NCI-H2029 (cell line): ENCODE measurements at places on chromosomes 5 and 9.

- DNase-seq, result no peak
Measured at GRCh38 chr5:151034422-151035379, 14.3 kb downstream of the GPX3 start.

DNA sequence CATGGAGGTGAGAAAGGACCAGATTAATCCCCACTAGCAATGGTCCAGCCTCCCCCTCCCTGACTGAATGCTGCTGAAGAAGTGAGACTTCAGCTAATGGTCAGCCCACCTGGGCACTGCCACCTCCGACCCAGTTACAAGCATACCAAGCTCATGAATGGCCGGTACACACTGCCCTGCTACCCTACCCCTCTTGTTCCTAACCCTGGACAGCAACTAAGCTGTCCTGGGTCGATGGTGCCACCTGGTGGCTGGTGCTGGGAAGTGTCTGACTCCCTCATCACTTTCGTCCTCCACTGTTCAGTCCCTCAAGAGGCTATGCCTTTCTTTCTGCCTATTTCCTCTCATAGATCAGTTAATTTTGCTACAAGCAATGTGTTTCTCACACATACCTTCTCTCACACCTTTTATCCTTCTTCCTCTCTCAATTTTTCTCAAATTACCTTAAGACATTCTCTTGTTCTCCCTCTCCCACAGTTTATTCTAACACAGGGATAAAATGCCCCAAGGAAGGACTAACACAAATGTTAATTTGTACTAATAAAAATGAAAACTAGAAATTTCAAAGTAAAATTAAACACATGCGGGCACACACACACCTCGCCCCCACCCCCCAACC, 42.4 kb downstream of the PAX5 start:
- peak; percentile 30 for DNase-seq

DNA sequence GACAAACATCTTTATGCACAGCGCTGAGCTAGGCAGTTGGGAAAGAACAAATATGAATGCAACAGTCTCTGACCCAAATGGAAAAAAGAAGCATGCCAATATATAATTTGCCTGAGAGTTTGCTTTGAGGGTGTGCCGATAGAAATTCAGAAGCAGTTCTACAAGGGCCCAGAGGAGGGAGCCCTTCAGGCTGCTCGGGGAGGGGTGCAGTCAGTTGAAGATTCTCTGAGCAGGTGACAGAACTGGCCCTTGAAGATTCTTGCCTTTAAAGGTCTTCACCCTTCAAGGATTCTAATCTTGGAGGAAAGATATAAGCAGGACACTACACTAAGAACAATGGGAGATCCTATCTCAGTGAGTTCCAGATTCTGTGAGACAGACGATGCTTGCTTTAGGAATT, 3.7 kb upstream of the PAPPA start:
- DNase-seq, result no peak

DNA sequence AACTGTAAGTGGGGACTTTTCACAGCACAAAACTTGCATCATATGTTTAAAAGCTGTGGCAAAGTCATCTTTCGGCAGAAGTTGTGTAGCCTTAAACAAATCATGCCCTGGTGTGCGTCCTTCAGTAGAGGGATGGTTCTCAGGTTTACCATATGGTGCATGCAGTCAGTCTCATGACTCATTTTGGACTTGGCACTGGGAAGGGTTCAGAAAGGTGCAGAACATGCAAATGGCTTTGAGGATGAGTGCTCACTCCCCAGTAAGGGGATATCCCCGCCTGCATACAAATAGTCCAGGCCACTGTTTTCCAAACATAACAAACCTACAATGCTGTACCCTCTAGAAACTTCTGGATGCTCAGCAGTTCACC, 260.3 kb downstream of the NDUFS4 start:
- DNase-seq, result no peak

DNA sequence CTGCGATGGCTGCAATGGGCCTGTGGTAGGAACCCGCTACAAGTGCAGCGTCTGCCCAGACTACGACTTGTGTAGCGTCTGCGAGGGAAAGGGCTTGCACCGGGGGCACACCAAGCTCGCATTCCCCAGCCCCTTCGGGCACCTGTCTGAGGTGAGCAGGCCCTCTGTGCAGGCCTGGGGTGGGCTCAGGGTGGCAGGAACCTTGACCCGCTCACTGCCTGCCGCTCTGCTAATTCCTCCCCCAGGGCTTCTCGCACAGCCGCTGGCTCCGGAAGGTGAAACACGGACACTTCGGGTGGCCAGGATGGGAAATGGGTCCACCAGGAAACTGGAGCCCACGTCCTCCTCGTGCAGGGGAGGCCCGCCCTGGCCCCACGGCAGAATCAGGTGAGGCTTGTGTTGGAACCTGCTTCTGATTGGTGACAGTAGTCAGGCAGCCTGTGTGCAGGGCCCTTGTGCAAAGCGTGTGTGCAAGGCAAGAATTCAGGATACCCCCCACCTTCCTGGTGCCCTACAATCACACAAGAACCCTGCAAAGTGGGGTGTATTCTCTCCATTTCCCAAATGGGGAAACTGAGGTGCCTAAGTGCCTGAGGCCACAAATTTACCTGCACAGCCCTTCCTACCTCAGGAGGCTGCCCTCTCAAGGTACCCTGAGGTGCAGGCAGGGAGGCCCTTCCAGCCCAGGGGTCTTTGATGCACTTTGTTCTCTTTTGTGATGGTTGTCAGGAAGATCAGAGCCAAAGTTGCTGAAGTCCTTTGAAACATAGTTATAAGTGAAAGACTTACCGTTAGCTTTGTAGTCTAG, 3.4 kb downstream of the SQSTM1 start:
- no peak for DNase-seq

GRCh38 chr9:102113191-102113590, 374.7 kb upstream of the GRIN3A start:
- no peak for DNase-seq

DNA sequence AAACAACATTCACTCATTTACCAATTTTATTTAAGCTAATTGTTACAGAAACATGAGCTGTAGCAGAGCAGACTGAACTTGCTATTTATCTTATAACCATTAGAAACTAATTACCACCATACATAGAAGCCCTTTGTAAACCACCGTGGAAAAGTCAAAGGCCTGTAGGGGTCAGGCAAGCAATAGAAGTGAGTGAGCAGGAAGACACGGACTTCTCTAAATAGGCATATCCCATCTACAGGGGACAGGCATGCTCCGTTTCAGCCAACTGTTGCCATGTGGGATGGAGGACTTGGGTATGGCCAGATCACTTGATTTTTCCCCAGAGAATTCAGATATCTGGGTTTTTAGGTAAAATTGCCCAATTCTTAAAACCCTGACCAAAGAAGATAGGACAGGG, 44.8 kb downstream of the PRRC1 start:
- no peak for DNase-seq

DNA sequence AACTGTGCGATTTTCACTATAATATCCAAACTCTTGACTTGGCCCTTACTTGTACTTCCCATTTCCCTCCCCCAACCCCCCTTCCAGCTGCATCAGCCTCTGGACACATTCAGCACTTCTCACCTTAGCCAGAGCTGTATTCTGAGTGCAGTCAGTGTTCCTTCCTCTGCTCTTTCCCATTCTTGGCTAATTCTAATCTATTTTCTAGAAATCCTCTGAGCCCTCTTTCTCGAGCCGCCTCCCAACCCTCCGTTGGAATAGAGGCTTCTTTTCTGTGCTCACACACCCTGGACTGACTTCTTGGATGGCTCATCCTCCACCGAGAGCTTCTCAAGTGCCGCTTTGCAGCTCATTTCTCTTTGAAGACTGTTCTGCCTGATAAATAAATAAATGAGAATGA, 188.8 kb downstream of the NTRK2 start:
- no peak for DNase-seq

DNA sequence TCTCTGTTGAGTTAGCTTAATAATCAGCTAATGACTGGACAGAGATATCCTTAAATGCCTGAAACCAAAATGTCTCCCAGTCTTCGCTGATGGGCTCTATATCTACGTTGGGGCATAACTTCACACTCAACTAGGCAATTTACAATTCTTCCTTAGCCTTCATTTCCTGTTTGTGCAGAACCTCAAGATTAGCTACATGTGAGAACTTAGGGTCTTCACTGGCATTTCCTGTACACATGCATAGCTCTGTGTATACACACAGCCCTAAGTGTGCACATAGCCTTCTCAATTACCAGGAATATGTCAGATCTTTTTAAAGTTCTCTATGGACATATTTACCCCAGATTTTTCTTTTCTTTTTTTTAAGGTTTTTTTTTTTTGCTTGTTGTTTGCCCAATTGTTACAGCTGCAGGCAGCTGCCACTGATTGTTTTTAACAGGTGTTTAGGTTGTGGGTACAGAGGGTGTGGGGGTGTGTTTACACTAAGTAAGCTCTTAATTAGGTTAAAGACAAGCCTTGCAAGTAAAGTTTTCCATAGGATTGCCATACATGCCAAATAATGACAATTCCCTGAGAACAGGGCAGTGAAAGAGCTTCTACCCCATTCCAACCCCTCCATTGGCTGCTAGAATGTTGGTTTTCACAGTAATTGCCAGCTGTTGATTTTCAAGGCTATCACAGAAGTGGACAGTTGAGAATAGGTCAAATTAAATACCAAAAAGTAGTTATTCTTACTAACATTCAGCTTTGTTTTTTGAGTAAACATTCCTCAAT, 441.0 kb downstream of the TLE4 start:
- no peak for DNase-seq

DNA sequence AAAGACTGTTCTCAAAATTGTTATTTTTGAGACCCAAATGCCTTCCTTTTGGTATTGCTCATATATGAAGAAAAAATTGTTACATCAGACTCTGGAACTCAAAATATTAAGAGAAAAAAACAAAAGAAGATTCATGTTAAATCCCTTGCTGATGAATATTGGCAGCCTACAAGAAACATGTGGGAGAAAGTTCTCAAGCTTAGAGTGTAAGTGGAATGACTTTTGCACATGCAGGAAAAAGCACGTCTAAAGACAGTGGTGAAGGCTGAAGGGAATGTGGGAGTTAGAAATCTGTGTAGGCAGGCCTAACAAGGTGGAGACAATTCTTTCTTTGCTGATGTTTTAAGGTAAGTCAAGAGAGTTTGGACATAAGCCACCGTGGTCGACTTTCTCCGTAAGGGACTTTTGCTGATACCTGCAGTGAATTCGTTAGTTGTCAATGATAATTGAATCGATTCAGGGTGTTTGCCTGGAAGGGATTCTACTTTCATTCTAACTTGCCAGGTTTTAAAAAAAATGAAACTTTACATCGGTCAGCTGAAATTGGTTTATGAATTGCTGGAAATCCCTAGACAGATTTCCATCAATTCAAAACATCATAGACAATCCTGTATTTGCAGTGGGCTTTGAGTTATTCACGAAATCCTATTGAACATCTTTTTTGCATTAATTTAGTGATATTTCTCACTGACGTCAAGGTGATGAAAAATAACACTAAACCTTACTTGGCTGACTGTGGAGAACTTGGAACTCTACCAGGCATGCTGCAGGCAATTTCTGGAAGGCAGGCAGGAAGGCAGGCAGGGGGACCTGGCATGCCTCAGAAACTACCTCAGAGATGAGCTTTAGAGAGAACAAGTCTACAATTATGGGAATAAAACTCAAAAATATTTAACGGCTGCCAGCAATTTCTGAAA, 359.1 kb upstream of the ADAMTSL1 start:
- DNase-seq, result no peak

- DNase-seq, result peak; percentile 69
Measured at GRCh38 chr9:105244734-105245028, 230 bp downstream of the SLC44A1 start.

DNA sequence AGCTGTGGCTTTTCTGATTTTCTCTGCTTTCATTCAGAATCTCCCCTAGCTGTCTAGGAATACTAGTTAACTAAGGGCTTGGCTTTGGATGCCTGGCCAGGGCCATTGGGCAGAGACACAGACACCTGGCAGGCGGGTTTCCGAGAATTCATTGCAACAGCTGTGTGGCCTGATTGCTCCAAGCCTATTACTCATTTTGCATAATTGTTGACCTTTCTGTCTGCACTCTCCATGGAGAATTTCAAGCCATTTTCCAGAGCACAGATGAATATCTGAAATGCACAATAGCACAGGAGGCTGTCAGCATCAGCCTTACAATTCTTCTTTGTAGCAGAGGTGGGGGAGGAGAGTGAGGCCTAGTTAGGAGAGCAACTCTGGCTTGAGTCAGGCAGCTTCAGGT, 310.5 kb downstream of the DMAC1 start:
- DNase-seq, result no peak

DNA sequence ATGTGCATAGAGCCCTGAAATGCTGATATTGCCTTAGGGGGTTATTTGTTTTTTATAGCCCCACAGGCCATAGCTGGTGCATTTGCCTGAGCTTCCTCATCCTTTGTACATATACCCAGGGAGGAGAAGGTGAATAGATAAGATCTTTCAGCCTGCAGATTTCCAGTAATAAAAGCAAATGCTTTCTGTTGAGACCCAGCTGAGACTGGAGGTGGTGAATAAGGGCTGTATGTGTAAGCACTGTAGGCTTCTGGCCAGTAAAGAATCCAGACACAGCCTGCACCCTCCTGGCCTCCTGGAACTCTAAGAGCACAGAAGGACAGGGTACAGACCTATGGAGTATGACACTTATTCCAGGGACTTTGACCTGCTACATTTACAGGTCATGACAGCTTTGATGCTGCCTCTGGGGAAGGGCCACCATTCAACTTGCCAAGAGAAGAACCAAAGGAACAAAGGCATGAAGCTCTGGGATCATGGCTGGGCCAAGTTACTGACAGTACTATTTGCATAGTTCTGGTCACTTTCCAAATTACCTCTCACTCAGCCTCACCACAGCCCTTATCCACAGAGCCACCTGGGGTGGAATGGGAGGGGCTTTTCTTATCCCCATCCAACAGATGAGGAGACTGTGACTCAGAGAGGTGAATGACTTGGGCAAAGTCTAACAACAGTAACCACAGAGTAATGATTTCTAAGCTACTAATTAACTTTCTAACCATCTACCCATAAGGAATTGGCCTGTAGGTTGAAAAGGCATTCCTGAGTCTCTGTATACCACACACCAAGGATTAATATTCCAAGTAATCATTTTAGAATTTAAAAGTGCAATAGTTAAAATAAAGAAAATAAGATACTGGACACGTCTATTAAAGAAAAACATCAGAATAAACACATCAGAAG, 604.5 kb upstream of the KLF4 start:
- DNase-seq, result no peak

DNA sequence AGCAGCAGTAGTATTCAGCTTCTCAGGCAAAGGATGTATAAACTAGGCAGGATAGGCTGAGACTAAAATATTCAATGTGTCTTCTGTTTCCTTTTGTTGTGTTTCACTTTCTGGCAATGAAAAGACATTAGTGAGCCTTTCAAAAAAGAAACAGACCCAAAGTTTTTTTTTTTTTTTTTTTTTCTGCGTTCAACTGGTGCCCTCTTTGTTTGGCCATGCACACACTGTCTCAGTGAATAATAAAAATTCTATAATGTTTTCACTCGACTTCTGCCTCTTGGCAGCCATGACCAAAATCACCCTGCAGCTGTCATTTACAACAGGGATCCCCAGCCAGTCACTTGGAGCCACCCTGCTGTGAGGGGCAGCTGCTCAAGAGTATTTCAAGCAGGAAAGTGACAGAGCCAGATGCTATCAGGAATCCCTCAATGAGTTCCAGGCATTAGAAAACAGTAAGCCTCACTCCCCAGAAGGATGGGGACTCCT, 44.0 kb upstream of the MAN2A1 start:
- no peak for DNase-seq
